ENCODE measurements at places on chromosomes 2 and 18.

GRCh38 chr2:37529830-37530415 is 141.5 kb downstream of the CDC42EP3 start:
- no peak for DNase-seq

GRCh38 chr2:74538881-74539339 is 9.2 kb downstream of the HTRA2 start:
- no peak for DNase-seq

DNA sequence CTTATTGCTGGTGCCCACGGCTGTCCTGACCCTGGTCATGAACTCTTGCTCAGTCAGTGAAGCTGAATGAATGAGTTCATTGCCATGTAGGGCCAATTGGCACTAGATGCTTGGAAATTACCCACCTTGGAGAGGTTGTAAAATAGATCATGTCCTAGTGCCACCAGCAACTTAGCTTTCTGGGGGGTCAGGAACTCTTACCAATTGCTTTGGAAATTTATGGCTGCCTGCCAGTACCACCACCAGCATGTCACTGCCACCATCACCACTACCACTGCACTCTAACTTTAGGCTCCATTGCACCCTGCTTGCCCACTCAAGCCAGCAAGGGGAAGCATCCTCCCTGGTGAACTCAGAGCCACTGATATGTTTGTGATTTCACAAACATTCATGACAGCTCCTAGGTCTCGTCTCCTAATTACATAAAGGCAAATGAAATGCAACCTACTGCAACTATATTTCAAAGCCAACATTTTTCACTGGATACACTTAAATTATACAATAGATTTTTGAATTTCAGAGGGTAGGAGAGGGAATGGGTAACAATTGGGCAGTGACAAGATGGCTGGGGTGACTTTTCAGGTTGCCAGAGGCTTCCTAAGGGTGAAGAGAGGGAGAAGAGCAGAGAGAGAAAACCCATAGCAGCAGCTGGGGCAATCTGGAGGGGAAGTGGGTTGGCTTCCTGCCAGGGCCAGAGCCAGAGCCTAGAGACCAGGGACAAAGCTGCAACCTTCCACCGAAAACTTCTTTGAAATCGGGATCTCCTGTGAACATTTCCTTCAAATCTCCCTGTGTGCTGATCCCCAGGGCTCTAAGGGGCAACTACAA is 3.5 kb upstream of the EMILIN1 start:
- peak; percentile 48 for DNase-seq

GRCh38 chr2:84858937-84859336 is 21.9 kb downstream of the TRABD2A start:
- no peak for DNase-seq

DNA sequence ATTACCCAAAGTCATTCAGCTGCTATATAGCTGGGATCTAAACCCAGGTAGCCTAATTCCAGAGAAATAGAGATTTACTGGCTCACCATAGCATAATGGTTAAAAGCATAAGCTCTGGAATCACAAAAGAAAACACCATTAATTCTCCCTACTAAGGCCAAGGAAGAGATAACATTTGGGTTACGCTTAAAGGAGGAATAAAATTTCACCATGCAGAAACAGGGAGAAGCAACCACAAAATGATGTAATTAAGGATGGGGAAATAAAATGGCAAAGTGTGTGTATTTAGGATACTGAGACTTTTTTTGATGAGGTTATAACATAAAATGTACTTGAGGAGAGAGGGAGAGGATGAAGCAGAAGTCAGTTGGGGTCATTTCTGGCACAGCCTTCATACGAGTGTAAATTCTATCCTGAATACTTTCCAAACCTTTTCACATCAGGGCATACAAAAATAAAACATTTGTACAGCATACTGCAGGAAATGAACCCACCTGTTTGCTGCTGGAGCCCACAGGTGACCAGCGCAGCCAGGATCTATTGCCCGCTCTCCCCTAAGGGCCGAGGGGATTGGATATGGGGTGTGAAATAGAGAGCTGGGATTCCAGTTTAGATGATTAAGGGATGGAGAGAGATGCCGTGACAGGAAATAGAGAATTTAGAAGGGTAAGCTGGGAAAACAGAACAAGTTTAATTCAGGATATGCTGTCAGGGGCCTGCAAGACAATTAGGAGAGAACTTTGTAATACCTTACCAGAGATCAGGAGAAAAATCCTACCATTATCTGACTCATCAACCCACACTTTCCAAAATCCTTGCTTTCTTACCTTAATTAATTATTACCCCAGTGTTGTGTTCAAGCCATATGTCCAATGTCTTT is 43.8 kb upstream of the SERTAD2 start:
- no peak for DNase-seq

GRCh38 chr2:190126798-190127197 is 64.3 kb upstream of the MSTN start:
- DNase-seq = no peak

DNA sequence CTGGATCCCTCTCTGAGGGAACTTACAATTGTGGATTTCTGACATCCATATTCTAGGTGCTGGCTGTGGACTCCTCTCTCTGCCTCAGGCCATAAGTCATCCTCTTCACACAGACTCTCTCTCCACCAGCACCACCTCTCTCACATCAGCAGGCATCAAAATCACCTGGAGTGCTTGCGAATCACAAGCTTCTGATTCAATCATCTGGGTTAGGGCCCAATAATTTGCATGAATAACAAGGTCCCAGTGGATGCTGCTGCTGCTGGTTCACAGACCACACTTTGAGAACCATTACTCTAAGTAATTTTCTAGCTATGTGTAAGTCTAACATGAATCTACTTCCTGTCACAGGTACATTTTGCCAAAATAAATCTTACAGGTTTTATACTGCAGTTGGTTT is 214.9 kb downstream of the DSEL start:
- no peak for DNase-seq

DNA sequence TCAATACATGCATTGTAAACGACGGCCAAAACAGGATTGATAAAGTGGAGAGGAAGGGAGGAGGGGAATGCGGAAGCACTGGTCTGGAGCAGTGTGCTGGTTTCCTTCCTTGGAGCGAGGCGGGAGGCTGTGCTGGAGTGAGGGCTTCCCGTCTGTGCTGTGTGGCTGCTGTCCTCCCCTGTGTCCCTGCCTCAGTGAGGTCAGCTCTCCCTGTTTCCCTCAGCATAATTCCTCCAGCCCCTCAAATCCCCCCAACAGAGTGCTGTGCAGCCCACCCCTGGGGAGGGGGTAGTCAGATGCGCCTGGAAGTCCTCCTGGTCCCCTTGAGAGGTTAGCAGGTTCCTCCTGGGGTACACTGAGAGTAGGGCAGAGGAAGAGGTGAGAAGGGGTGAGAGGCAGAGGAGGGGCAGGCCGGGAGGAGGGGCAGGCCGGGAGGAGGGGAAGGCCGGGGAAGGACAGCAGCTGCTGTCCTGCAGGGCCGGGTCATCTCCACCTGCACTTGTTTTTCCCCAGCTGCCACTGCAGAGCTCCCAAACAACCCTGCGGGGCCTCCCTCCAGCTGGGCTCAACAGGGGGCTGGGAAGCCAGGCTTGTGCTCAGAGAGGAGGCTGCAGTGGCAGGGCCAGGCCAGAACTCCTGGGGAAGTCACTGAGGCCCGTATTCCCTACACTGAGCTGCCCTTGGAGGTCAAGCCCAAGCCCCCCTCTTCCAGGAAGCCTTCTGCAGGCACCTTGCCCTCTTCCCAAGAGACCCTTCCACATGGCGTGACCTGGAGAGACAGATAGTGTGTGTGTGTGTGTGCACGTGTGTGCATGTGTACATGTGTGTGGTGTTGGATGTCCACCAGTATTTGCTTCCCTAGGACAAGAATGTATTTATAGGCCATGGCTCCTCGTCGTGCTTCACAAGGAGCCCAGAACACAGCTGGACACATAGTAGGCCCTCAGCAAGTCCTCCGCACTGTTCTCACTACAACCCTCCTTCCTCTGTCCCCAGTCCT is 13.2 kb upstream of the ATP6V1B1 start:
- no peak for DNase-seq

DNA sequence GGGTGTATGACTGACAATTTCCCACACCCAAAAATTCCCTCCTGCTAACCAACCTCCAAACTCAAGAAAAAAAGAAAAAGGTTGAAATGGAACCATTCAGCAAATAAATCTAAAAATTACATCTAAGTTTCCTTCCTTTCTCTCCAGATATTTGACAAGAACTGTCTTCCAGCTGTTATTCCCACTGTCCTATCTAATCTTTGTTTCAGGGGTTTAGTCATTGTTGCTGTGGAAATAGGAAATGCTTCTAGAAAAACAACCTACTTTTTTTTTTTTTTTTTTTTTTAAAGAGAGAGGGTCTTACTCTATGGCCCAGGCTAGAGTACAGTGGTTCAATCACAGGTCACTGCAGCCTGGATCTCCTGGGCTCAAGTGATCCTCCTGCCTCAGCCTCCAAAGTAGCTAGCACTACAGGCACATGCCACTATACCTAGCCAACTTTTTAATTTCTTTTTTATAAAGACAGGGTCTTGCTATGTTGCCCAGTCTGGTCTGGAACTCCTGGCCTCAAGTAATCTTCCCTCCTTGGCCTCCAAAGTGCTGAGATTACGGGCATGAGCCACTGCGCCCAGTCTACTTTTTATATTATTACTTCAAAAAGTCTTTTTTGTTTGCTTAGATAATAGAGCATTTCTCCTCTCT is 88.1 kb downstream of the ITSN2 start:
- no peak for DNase-seq

- DNase-seq = no peak
Observed at GRCh38 chr2:40097691-40098385, 318.8 kb upstream of the THUMPD2 start.

DNA sequence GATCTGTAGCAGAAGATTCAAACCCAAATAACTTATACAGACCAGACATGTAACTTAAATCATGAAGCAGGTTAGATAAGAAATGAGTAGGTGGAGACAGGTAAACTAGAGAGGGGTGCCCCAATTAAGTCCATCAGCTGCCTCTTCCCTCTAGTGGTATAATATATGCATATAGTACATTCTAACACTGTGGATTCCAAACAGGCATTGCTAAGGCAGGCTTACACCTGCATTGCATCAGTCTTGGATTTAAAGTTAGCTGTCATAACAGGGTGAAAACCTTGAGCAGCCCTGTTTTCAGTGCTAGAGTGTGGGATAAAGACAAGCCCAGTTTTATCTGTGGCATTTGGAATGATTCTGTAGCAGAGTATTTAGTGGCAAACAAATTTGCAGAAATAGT is 63.4 kb downstream of the NYAP2 start:
- no peak for DNase-seq

- DNase-seq = no peak
Observed at GRCh38 chr2:190376083-190376482, 32.1 kb upstream of the MFSD6 start.

GRCh38 chr2:96499061-96499960 is 5.8 kb downstream of the NEURL3 start:
- DNase-seq = no peak

GRCh38 chr2:201904538-201905420 is 98.4 kb downstream of the CDK15 start:
- no peak for DNase-seq

GRCh38 chr2:179255129-179255528 is 9.5 kb downstream of the SESTD1 start:
- DNase-seq = no peak

DNA sequence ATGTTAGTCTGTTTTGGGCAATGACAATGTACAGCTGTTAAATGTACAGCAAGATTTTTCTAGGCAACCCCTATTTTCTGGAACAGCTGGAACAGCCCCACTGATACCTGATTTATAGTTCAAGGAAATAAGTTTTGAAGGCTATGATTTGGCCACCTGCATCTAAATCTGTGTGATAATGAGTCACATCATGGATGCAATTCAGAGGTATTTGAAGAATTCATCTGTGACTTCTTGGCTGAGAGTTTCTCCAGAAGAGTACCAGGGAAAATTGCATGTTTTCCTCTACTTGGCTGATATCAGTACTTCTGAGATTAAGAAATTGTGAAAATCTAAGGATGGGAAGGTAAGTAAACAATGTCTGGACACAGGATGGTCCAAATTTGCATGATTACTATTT is 40.7 kb upstream of the NT5C1B start:
- no peak for DNase-seq

DNA sequence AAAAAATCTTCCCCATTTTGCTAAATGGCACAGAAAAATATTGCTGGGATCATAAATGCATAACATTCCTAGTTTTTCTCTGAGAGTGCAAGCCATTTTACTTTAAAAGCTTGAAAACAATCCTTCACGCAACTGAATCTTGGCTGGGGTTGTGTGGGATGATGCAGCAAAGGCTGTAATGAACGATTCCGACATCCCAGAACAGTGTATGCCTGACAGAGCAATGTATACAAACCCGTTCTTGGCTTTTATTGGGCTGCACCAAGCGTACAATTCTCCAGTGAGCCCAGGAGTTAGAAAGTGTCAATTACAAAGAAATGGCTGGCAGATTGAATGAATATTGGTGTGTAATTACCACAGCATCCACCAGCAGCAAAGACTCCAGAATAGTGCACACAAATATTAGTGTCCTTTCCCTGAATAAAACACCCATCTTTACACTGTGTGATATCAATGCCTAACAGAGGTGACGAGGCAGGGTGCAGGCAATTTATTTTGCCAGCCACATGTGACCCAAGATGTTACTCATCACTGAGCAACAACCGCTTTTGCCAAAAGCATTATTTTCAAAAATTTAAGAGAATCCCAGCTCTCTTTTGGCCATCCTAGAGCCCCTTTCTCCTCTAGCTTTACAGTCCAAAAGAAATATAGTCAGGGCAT is 578.6 kb upstream of the CHAC2 start:
- no peak for DNase-seq

DNA sequence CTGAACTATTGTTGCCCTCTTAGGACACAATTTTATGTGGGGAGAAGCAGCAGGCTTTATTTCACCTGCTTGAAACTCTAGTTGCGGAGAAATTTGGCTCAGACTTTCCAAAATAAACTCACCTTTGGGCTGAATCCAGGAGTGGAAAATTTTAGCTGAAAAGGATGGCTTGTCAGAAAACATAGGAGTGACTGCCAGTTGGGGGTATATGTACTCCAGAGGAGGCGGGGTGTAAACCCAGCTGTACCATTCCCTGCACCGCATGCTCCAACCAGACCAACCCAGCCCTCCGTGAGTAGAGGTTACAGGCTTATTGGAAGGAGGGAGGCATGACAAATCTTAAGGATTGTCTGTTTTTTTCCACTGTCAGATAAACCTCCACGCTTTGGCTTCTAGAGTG is 53.8 kb downstream of the PRKCE start:
- no peak for DNase-seq

DNA sequence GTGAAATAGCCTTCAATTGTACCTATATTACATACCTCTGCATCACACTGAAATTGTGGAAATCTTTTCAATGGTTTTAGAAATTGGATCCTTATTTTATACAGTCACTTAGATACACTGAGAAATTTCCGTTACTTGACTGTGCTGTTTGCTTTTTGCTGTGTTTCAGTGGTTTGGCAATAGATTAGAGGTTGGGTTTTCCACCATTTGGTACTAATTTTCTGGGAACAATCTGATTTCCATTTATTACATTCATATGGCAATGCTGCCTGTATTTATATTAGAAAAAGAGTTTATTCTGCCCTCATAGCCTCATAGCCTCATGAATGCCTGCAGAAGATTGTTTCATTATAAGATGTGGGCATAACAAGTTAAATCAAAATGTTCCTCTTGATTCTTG is 285.0 kb downstream of the GULP1 start:
- no peak for DNase-seq
